ENCODE measurements at places on chromosomes 11 and 22. TPM values are rescaled to one million over a fixed set of nuclear protein-coding genes. Genes with fewer than 3 reads are reported as not detected.

The INPP5J gene
- total RNA-seq, result not detected

DNA sequence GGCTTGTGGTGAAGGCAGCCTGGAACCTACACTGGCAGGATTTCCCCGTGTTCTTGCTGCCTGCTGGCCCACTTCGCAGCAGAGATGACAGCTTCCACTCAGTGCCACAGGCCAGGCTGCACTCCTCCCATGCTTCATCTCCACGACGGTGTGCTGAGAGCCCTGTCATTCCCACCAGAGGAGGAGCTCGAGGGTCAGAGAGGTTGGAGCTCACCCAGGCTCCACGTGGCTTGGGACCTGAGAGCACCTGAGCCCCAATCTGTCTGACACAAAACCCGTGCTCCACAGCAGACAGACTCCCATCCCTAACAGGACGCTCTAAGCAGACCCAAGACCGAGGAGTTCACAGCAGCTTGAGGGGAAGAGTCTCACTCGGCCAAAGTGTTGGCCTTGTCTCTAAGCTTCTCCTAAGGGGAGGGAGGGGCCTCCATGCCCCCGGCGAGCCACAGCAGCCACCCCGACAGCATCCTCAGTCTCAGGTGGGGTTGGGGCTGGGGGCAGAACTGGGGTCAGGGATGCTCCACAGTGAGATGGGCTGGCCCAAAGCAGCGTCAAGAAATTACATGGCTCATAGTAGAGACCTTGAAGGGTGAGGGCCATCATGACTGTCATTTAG is 10.7 kb downstream of the LRFN4 start:
- peaks cover 12% of the 10 kb centered on the region for H3K4me1 ChIP-seq
- no peak for DNase-seq
- no peak overlapping the region for H3K4me3 ChIP-seq

DNA sequence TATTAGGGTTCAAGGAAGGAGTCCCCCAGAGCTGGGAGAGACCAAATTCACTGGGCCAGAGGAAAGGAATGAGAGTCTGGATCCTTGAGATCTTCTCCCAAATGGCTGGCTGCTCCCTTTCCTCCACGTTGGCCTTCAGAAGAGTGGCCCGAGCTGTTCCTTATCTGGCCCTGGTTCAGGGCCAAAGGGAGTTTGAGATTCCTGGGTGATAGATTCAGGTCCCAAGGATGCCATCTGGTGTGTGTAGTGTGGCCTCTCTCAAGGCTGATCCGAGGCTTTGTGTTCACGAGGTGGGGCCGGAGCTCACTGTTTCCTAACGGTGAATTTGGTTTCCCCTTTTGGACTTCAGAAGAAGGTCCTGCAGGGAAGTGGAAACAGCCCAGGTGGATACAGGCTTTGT is 17.4 kb upstream of the ABCC8 start:
- no peak for DNase-seq
- H3K27ac ChIP-seq, result no peak overlapping the region
- no peaks in the 10 kb centered on the region for H3K36me3 ChIP-seq
- H3K4me3 ChIP-seq, result no peak overlapping the region
- no peaks in the 10 kb centered on the region for H3K4me1 ChIP-seq
- peaks cover 8% of the 10 kb centered on the region for H3K27me3 ChIP-seq

- H3K4me3 ChIP-seq, result no peak overlapping the region
- H3K36me3 ChIP-seq, result no peaks in the 10 kb centered on the region
- no peaks in the 10 kb centered on the region for H3K27me3 ChIP-seq
These were observed 1415.2 kb downstream of the TBC1D22A start for GRCh38 chr22:48177631-48178030.

The C1QTNF5 gene
- not detected for total RNA-seq

- DNase-seq, result no peak
- peaks cover 10% of the 10 kb centered on the region for H3K36me3 ChIP-seq
- no peak overlapping the region for H3K4me3 ChIP-seq
These were observed 65.3 kb downstream of the AMBRA1 start for GRCh38 chr11:46528445-46529094.

- no peaks in the 10 kb centered on the region for H3K4me1 ChIP-seq
- no peak overlapping the region for H3K27ac ChIP-seq
- no peaks in the 10 kb centered on the region for H3K36me3 ChIP-seq
- peaks cover 5% of the 10 kb centered on the region for H3K27me3 ChIP-seq
- no peak for DNase-seq
These were observed 23.6 kb downstream of the KCNJ4 start for GRCh38 chr22:38431266-38432010.

- H3K27me3 ChIP-seq, result no peaks in the 10 kb centered on the region
- H3K4me1 ChIP-seq, result peaks cover 16% of the 10 kb centered on the region
- H3K4me3 ChIP-seq, result no peak overlapping the region
- H3K27ac ChIP-seq, result no peak overlapping the region
These were observed 21.0 kb downstream of the PARVB start for GRCh38 chr22:44045145-44045544.

DNA sequence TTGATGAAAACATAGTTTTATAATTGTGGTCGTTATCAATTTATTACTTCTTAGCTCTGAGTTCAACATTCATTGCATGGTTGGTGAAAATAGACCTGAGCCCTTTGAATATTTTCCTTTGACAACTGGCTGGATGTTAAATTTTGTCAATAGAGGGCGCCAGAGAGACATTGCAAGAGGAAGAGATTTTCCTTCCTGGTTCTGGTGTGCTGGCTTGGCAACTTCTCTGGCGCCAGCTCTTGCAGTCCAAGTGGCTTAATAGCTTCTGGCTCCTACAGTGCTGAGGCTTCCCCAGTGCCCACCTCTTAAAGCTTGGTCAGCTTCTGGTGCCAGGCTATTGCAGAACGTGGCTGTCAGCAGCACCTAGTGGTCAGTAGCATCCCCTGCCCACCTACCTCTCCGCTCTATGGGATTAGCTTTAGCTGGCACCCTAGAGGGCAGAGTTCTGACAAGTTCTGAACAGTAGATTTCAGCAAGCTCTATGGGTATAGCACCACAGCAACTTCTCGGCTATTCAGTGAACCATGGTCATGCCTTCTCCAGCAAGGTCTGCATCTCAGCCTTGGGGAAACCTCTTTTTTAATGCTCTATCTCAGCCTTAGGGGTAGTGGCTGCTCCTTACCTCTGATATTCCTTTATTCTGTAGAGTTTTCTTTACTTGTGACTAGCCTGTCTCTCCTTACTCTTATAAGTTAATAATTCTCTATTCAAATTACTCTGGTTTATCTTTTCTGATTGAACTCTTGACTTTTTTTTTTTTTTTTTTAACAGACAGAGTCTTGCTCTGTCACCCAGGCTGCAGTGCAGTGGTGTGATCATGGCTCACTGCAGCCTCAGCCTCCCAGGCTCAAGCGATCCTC is 59.4 kb downstream of the ACER3 start:
- no peaks in the 10 kb centered on the region for H3K27me3 ChIP-seq
- no peak overlapping the region for H3K27ac ChIP-seq
- H3K4me3 ChIP-seq, result no peak overlapping the region
- DNase-seq, result peak; percentile 58

- H3K36me3 ChIP-seq, result no peaks in the 10 kb centered on the region
- no peak overlapping the region for H3K27ac ChIP-seq
- H3K4me1 ChIP-seq, result no peaks in the 10 kb centered on the region
- H3K4me3 ChIP-seq, result no peak overlapping the region
- no peak for DNase-seq
These were observed 22.5 kb upstream of the MPPED1 start for GRCh38 chr22:43389227-43389836.

GRCh38 chr22:22037740-22038139 is 55.2 kb upstream of the TOP3B start:
- no peak for DNase-seq
- no peak overlapping the region for H3K4me3 ChIP-seq

The BID gene
- 25.7 TPM for total RNA-seq

DNA sequence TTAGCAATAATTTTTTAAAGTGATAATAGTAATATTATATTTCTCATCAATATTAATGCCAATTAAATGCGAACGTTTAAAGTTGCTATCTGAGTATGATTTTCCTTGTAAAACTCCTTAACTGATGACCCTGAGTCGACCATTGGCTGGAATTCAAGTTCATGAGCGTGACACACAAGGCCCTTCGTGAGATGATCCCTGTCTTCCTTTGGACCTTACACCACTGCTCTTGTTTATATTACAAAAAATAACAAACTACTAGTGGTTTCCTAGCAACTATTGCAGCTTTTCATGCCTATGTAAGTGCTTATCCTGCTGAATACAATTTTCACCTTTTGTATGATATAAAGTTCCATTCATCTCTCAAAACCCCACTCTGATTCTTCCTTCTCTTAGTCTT is 752.9 kb downstream of the CNTN5 start:
- no peak for DNase-seq
- no peaks in the 10 kb centered on the region for H3K27me3 ChIP-seq
- no peaks in the 10 kb centered on the region for H3K4me1 ChIP-seq
- no peaks in the 10 kb centered on the region for H3K36me3 ChIP-seq

The C11orf65 gene
- total RNA-seq, result 1.2 TPM

The CST6 gene
- 0.65 TPM for total RNA-seq

DNA sequence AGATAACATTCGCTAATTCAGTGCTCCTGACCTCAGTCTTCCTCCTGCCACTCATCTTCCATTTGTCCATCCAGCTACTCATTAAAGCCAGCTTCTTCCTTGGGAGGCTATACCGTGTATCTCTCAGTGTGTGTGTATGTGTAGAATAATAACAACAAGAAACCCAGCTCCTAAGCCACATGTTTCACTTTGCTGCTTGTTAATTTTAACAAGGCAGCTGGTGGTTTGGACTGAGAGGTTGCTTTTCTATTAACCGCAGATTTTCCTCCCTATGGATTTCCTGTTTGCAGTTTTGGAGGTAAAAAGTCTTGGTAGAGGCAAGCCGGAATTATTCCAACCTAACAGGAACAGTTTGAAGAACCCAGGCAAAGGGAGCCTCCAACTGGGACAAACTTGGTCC is 165.0 kb downstream of the ADAMTS15 start:
- no peaks in the 10 kb centered on the region for H3K4me1 ChIP-seq
- H3K27ac ChIP-seq, result no peak overlapping the region
- no peak for DNase-seq
- no peaks in the 10 kb centered on the region for H3K36me3 ChIP-seq
- no peak overlapping the region for H3K4me3 ChIP-seq

GRCh38 chr11:68002575-68002937 is 1.3 kb downstream of the UNC93B1 start:
- no peaks in the 10 kb centered on the region for H3K27me3 ChIP-seq
- DNase-seq, result no peak
- H3K27ac ChIP-seq, result peak overlapping the region; percentile 36
- peaks cover 42% of the 10 kb centered on the region for H3K4me1 ChIP-seq
- peaks cover 14% of the 10 kb centered on the region for H3K36me3 ChIP-seq

The TTC36 gene
- total RNA-seq, result 0.55 TPM

- H3K27ac ChIP-seq, result peak overlapping the region; percentile 24
- peaks cover 51% of the 10 kb centered on the region for H3K36me3 ChIP-seq
- DNase-seq, result no peak
- H3K4me3 ChIP-seq, result no peak overlapping the region
These were observed 50.3 kb downstream of the GRAMD1B start for GRCh38 chr11:123480290-123480815.

DNA sequence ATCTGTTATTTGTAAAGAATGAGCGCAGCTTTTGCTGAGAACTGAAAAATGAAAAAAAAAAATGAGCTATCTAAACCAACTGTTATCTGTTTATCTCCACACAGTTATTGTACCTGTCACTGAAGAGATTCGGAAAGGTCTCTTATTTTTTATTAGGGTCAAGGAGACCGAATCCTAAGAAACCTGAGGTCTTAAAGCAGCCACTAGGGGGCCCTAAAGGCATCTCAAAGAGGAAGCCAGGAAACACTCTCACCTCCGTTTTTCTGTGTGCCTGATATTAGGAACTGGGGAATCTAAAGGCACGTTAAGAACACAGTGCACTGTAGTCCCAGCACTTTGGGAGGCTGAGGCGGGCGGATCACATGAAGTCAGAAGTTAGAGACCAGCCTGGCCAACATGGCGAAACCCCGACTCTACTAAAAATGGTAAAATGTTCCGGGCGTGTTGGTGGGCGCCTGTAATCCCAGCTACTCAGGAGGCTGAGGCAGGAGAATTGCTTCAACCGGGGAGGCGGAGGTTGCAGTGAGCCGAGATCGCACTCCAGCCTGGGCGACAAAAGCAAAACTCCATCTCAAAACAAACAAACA is 3.5 kb upstream of the LARGE1 start:
- no peak overlapping the region for H3K27ac ChIP-seq
- no peak for DNase-seq
- H3K4me3 ChIP-seq, result no peak overlapping the region

GRCh38 chr11:34614344-34615104 is 6.4 kb upstream of the EHF start:
- no peak for DNase-seq
- H3K27ac ChIP-seq, result no peak overlapping the region
- H3K36me3 ChIP-seq, result no peaks in the 10 kb centered on the region
- peaks cover 38% of the 10 kb centered on the region for H3K27me3 ChIP-seq
- peaks cover 15% of the 10 kb centered on the region for H3K4me1 ChIP-seq
- H3K4me3 ChIP-seq, result no peak overlapping the region

- H3K4me3 ChIP-seq, result no peak overlapping the region
- H3K27ac ChIP-seq, result no peak overlapping the region
- no peaks in the 10 kb centered on the region for H3K36me3 ChIP-seq
- no peak for DNase-seq
These were observed 85.9 kb upstream of the SNX19 start for GRCh38 chr11:131002145-131002544.

DNA sequence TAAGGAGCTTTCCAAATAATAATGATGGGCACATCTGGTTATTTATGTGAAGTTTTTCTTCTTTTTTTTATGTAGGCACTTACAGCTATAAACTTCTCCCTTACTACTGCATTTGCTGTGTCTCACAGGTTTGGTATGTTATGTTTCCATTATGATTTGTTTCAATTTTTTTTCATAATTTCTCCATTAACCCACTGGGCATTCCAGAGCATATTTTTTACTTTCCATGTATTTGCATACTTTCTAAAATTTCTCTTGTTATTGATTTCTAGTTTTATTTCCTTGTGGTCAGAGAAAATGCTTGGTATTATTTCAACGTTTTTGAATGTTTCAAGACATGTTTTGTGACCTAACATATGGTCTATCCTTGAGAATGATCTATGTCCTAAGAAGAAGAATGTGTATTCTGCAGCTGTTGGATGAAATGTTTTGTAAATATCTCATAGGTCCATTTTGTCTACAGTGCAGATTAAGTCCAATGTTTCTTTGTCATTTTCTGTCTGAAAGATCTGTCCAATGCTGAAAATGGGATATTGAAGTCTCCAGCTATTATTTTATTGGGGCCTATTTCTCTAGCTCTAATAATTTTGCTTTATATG is 362.1 kb downstream of the DDX10 start:
- H3K4me1 ChIP-seq, result no peaks in the 10 kb centered on the region
- no peak overlapping the region for H3K27ac ChIP-seq
- no peaks in the 10 kb centered on the region for H3K27me3 ChIP-seq
- DNase-seq, result no peak
- H3K4me3 ChIP-seq, result no peak overlapping the region

DNA sequence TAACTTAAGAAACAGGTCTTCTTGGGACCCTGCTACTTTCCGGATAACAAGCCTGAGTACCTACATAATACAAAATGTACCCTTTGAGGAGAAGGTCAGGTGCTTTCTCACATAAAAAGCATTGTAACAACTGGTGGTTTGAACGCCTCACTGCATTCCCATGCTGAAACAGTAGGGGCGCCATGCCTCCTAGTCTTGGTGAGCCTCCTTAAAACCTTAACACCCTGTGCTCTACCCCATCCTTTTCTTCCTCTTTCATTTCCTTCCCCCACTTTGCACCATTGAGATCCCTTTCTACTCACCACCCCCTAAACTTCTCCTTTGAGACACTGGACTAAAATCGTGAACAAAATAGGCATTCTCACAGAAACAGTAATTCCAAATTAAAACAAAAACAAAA is 729.3 kb downstream of the NTM start:
- H3K27ac ChIP-seq, result no peak overlapping the region
- DNase-seq, result no peak
- no peaks in the 10 kb centered on the region for H3K4me1 ChIP-seq
- no peaks in the 10 kb centered on the region for H3K36me3 ChIP-seq
- H3K4me3 ChIP-seq, result no peak overlapping the region

- H3K27ac ChIP-seq, result no peak overlapping the region
- DNase-seq, result no peak
- H3K36me3 ChIP-seq, result no peaks in the 10 kb centered on the region
These were observed 6.4 kb upstream of the UBASH3B start for GRCh38 chr11:122649116-122649515.

All from activated CD4-positive, alpha-beta memory T cell treated with anti-CD3 and anti-CD28 coated beads, Interleukin-2, amount 10 ng/mL, durations not matched to agents 7 days and 5 days (primary cell).